ENCODE measurements at places on chromosomes 12 and 14.

DNA sequence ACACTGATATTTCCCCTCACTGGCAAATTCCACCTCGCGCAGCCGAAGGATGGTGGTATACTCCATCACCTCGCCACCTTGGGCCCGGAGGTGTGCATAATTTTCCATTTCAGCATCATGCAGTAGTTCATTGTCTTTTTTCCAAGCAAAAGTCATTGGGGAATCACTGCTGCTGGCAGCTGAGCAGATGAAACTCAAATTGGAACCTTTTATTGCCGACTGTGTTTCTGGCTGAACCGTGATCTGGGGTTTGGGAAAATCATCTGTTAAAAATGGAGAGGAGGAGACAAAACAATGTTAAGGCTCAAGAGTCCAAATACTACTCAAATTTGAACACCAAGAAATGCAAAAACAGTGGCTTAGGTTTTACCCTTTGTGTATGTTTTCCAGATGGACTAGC is 39.7 kb downstream of the LRIG3 start:
- DNase-seq = no peak

- no peak for DNase-seq
Measured at GRCh38 chr12:68001486-68002466, 12.5 kb downstream of the IFNG-AS1 start.

DNA sequence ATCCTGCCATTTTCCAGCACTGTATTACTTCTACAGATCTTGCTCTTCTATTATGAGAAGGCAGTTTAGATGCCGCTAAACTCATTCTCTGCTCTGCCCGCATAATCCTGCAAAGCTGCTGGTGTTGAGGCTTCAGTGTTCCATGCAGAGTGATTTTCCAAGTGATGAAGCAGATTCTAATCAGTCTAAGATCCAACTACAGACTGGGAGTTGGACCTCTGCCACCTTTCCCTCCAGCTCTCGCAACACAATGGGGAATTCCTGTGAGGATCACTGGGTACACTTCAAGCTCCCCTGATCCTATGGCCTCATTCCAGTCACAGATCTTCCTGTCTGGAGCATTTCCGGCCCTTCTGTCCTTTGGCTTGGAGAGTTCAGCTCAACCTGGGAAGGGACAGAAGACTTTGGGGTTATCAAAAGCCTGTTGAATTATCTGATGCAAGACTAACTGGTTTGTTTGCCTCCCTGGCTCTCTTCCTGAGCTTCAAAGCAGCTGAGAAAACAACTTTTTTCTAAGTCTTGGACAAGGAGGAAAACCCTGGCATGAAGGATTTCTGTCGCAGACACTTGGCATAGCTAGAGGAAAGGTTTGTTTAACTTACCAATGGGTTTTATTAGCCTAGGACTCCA is 333.9 kb downstream of the ZFP36L1 start:
- DNase-seq = no peak

DNA sequence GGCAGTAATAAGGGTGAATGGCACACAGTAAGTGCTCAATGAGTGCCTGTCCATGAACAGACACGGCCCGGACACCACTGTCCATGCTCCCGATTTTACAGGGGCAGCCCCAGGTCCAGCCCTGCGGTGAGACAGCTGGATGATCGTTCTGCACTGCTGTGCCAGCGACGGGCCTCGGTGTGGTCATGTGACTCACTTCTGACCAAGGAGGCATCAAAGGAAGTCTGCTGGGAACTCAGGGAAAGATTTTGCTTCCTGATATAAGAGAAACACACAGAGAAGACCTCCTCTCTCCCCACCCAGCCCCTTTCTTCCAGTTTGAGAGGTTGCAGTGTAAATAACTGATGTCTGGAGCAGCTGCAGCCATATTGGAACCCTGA is 126.6 kb downstream of the SCARB1 start:
- no peak for DNase-seq

DNA sequence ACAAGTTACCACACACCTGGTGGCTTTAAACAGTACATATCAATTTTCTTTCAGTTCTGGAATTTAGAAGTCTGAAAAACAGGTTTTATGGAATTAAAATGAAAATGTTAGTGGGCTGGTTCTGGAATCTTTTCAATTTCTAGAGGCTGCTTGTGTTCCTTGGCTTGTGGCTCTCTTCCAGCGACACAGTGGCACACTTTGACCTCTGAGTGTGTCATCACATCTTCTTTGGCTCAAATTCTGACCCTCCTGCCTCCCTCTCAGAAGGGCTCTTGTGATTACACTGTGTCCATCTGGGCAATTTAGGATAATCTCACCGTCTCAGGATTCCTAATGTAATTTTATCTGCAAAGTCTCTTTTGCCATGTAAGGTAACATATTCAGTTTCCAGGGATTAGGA is 170.0 kb downstream of the PLCZ1 start:
- no peak for DNase-seq

DNA sequence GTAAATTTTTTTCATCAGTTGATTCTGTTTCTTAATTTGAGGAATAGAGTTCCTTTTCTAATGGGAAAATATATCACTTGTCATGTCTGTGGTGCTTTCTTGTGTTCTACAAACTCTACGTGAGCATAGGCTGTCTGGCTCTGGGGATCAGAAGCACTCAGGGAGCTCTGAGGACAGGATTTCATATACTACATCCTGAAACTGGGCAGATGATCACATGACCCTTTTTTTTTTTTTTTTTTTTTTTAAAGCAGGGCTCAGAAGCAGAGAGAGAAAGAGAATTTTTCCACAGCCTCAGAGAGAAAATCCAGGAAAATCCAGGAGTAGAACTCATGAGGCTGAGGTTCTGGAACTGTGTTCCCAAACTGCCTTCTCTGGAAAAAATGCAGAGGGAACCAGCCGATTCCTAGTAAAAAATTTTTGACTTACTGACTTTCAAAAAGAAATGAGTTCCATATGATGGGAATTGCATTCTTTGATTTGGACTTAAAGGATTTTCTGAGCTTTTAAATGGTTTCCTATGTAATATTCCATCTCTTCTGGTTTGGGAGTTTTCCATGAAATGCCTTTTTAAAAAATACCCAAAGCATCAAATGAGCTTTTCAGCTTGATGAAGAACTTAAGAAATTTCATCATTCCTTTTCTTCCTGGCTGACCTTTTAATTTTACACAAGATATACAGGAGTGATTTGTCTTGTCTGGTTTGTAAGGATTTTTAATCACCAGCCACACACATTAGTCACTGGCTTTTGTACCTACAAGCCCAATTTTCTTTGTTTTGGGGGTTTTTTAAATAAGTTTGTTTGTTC is 183.1 kb upstream of the HIF1A start:
- DNase-seq = no peak

DNA sequence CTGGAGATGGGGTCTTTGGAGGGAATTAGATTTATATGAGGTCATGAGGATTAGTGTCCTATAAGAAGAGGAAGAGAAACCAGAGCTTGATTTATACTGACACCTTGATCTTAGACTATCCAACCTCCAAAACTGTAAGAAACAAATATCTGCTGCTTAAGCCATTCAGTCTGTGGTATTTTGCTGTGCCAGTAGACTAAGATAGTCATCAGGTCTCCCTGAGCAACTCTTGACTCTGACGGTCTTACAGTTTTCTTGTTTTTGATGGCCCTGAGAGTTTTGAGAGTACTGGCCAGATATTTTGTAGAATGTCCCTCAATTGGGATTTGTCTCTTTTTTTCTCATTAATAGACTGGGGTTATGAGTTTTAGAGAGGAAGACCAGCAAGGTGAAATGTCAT is 51.7 kb downstream of the TSHR start:
- no peak for DNase-seq

DNA sequence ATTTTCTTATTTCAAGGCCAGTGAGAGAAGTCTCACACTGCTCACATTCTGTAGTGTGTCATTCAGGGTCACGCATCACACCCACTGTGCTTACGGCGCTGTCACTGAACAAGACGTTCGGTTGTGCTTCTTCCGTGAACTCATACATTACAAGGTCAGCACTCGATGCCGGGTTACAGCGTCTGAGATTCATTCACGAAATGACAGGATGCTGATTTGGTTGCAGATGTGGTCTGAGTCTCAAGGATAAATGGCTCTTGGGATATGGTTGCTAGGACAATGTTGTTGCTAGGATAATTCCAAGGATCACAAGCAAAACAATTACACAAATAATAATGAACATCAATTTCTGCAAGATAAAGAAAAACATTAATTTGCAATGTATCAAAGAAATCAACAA is 47.4 kb downstream of the STX2 start:
- DNase-seq = no peak

DNA sequence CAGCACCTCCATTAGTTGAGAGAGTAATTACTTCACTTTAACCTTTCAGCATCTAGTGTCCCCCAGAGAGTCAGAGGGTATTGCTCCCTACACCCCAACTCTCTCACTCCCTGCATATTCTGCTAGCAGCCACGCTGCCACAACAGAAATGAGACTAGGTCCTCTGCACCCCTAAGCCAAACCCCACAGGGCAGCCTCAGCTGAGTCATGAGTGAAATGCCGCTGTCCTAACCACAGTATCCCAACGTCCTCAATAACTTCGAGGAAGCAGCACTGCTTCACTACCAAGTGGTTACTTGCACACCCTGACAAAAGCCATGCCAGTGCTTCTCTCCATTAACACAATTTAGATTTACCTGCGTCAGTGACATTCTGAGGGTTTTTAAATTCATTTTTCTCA is 6.9 kb upstream of the LYZ start:
- DNase-seq = no peak

- no peak for DNase-seq
Measured at GRCh38 chr12:65624554-65625086, 199.7 kb upstream of the HMGA2 start.

- DNase-seq = no peak
Measured at GRCh38 chr12:68970306-68970705, 37.3 kb upstream of the CPM start.

DNA sequence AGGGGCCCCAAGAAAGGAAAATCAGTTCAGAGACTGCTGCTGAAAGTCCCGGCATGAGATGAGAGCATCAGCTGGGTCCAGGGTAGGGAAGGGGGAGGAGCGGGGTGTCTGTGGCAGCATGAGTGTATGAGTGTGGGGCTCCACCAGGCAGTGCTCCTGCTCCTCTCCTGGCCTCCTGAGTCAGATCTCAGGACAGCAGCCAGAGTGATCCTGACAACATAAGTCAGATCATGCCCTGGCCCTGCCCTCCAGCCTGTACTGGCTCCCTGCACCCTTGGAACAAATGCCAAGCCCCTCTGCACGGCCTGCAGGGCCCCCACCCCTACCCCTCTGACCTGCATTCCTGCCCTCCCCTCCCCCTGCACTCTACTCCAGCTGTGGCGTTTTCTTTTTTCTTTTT is 24.2 kb upstream of the LRP1-AS start:
- no peak for DNase-seq

GRCh38 chr12:45680362-45680761 is 49.1 kb upstream of the ARID2 start:
- no peak for DNase-seq

DNA sequence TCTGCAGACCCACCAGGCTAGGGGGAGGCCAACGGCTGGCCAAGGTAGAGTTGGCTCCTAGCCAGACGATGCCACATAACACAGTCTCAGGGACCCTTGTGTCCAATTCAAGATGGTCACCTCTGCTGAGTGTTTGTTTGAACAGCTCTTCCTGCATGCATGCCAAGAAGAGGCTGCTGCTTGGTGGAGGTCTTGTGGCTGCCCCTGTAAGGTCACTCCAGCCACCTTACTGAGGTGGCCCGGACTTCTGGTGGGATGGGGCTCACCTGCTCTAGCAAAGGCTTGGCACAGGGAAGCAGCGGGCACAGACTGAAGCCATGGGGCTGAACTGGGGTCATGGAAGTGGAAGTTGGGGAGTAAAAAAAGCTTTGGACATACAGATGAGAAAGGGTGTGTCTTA is 210.3 kb downstream of the GLT1D1 start:
- no peak for DNase-seq

DNA sequence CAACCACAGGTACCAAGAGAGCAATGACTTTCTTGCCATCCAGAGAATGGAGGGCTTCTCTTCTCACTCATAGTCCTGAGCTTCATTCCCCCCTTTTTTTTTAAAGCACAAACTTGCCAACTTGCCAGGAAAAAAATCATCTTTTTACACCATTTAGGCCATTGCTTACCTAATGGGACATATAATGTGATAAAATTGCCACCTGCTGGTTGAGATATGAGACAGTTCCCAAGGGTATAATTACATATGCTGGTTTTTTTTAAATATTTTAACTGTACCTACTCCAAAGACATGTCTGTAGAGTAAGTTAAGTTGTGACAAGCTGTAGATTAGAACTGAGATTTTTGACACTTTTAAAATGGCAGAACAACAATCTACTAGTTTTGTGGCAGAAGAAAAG is 519.1 kb upstream of the SEL1L start:
- no peak for DNase-seq

GRCh38 chr12:65106948-65107347 is 14.2 kb downstream of the WIF1 start:
- DNase-seq = no peak

DNA sequence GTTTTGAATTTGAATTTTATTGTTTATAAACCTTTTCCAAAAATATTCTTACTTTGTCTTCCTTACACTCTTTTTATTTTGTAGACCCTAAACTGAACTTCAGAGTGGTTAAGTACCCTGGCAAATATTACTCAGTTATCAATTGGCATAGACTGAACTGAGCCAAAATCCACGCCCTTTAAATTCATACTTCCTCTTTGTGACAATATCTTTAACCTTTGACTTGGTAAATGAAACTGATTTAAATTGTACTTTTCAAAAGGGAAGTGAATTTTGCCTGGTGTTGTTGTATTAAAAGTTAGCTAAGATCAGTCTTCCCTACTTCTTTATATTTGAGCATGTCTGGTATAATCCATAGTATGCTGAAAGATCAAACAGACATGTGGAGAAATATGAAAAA is 184.3 kb upstream of the USP15 start:
- no peak for DNase-seq

DNA sequence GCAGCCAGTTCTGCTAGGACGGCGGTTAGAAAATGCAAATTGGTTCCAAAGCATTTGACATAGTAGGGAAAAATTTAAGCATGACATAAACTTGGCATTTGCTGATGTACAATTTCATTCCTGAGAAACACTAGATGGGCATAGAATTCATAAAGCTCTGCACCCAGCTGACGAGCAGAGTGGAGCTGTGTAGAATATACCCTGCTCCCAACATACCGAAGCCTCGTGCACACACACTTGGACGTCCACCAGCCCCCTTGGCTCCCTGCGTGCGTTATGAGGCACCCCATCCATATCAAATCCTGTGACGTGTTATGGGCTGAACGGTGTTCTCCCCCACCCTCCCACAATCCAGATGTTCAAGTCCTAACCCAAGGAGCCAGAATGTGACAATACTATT is 65.4 kb downstream of the CLMN start:
- DNase-seq = no peak

GRCh38 chr12:19979584-19979983 is 388.8 kb upstream of the PDE3A start:
- DNase-seq = no peak

Measured in stimulated activated CD4-positive, alpha-beta T cell treated with anti-CD3 and anti-CD28 coated beads, Interleukin-12 subunit alpha, Interleukin-12 subunit beta, amount 100 ng/mL, for 24 hours (primary cell).